ENCODE measurements at places on chromosomes 7 and 10.

DNA sequence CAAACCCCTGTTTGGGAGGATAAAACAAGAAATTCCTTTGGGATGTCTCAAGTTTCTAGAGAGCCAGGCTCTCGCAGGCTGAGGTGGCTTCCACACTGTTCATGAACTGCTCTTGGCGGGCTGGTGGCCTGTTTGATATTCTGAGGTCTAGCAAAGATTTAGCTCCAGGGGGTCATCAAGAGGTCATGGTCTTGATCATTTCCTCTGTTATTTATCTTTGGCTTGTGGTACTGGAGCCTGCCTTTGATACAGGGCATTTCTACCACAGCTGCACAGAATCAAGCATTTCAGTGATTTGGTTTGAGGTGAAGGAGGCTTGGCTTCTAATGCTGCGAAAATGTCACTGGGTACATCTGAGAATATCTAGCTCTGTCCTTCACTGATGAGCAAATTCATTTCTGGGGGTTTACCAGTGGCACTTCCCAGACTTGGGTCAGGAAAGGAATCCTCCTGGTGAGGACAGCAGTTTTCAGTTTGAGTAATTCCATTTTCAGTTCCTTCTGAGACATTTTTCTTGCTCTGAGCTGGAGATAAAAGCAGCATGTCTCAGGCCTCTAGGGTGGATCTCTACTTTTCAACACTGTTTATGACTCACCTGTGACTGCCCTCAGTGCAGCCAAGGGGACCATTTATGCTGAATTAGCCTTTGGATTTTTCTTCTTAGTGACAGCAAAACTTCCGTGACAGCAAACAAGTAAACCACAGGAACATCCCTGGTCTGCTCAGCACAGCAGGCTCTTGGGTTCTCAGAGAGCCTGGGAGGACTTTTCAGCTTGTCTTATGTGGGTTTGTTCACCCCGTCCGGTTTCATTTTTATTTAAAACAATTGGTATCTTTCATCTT is 312.0 kb downstream of the RNLS start:
- DNase-seq, result peak; percentile 45

DNA sequence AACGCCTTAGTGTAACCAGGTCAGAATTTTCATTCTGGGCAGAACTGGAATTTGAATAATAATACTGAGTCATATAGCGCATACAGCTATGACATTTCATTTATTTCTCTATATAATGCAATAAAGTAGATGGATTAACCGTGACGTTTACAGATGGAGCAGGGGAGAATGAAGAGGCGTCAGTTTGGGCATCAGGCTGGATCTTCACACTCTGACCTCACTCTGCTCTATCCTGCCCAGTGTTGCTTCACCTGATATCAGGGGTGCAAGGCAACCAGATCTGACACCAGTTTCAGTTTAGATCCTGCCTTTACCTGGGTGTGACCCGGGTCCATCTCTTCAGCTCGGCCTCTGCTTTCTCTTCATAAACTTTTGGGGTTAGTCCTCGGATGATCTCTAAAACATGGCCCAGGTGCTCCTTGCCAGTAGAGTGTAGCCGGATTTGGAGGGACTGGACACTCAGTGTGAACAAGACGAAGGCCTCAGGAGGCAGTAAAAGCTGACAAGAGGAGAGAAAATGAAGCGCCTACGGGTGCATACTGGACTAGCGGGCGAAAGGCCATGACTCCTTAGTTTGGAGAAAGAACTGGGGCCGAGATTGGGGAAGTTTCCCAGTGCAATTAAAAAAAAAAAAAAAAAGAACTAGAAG is 1.4 kb upstream of the ZYX start:
- no peak for DNase-seq

DNA sequence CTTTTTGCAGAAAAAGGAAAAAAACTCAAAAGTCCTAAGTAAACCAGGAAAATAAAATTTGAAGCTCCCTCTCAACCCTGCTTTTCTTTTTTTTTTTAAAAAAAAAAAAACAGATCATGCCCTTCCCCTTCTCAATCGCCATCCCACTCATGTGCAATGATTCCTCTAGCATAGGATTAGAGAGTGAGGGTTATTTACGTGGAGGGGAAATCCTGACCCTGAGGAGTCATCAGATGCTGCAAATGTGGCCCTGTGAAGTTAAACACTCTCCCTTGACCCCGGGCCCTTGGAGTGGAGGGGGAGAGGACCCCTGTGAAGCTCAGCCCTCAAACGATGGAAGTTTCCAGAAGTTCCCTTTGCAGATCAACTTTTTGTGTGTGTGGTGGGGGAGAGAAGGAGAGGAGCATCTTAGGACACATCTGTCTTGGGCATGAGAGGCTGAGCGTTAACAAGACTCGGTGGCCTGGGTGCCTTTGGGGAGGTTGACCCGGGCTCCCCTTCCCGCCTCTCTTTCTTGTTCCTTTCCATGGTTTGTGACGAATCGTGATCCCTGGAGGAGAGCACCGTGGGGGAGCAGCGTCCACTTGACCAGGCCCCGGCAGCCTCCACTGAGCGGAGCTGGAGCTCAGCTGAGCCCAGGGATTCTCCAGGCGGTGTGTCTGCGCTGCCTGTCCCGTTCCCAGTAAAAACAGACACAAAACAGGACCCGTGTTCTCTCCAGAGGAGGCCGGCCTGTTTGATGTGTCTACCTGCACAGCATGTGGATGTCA is 1.5 kb upstream of the SHH start:
- DNase-seq, result no peak

GRCh38 chr7:142925413-142925812 is 8.1 kb downstream of the TRPV5 start:
- no peak for DNase-seq

GRCh38 chr7:140877249-140877524 is 47.5 kb downstream of the BRAF start:
- no peak for DNase-seq

DNA sequence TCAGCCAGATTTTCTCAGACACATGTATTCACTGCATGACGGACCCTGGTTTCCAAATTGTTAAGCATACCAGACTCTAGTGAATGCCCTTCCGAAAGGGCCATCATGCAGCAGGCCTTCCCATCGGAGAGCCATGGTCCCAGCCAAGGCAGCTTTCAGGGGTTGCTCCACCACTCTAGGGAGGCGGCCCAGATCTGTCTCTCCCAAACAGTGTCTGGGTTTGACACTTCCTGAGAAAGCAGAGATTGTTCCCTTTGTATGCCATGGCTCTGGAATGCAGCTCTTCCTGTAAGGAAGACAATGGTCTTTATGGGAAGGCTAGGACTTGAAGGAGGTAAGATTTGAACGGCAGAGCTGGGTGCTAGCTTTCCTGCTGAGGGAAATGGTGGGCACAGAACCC is 178.8 kb upstream of the BMPER start:
- no peak for DNase-seq

DNA sequence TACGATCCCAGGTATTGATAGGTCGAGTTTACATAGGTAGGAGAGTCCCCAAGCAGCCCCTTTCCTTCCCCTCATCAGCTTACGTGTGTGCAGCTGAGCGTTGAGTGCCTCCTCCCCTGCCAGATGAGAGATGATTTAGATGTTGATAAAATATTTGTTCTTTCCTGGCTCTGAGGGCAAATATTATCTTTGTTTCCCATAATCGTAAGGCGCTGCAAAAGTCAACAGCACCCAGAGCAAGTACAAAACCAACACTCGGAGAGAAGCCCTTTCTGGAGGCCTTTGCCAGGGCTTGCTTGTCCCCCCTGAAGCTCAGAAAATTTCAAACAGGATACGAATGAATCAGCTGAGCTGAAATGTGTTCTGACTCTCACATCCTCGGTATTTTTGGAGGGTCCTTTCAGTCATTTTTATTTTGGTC is 683.2 kb downstream of the LRMDA start:
- no peak for DNase-seq

GRCh38 chr10:81873932-81874816 is 820 bp upstream of the NRG3 start:
- no peak for DNase-seq

GRCh38 chr10:80466724-80467326 is 12.7 kb downstream of the TSPAN14 start:
- no peak for DNase-seq

DNA sequence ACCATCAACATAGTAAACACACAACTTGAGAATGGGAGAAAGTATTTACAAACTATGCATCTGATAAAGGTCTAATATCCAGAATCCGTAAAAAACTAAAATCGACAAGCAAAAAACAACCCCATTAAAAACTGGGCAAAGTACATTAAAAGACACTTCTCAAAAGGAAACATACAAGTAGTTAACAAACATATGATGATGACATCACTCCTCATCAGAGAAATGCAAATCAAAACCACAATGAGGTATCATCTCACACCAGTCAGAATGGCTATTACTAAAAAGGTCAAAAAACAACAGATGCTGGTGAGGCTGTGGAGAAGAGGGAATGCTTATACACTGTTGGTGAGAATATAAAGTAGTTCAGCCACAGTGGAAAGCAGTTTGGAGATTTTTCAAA is 125.1 kb downstream of the TFPI2 start:
- no peak for DNase-seq

- no peak for DNase-seq
Observed at GRCh38 chr7:84633-85020, 107.7 kb upstream of the FAM20C start.

GRCh38 chr7:70215491-70215890 is 617.2 kb downstream of the AUTS2 start:
- DNase-seq, result no peak

DNA sequence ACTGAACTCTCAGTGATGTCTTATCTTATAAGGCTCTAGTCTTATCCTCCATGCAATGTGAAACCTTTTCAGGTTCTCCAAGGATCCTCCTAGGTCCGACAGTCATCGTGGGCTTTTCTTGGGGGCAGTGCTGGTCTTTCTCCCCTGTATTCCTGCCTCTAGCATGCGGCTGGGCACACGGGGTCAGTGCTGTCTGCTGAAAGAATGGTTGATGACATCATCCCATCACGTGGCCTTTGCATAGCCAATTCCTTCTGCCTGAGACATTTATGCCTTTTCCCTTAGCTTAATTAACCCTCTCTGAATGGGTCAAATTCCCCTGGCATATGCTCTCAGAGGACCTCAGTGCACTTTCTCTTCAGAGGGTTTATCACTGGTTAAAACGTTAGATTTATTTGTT is 27.0 kb upstream of the KCNK18 start:
- no peak for DNase-seq

Data from stimulated activated CD4-positive, alpha-beta T cell treated with anti-CD3 and anti-CD28 coated beads, Interleukin-4, amount 100 ng/mL, for 48 hours (primary cell).